ENCODE measurements at places on chromosomes 16 and 17.

DNA sequence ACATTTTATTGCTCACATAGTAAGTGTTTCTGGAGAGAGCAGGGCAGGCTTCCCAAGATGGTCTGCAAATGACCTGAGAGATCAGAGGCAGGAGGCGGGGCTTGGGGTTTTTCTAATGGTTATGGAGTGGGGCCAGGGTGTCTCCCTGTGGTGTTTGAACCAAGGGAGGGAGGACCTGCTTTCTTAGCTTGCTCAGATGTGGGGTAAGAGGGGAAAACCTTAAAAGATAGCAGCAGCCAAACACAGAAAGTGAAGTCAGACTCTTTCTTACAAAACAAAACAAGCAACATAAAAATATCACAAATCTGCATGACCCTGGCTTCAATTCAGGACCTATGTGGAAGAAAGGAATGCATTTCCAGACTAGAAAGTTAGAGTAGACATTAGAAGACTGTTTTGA is 22.9 kb upstream of the DNAJA2 start:
- DNase-seq = no peak

- DNase-seq = no peak
Measured at GRCh38 chr16:80599466-80599865, 58.7 kb downstream of the DYNLRB2 start.

DNA sequence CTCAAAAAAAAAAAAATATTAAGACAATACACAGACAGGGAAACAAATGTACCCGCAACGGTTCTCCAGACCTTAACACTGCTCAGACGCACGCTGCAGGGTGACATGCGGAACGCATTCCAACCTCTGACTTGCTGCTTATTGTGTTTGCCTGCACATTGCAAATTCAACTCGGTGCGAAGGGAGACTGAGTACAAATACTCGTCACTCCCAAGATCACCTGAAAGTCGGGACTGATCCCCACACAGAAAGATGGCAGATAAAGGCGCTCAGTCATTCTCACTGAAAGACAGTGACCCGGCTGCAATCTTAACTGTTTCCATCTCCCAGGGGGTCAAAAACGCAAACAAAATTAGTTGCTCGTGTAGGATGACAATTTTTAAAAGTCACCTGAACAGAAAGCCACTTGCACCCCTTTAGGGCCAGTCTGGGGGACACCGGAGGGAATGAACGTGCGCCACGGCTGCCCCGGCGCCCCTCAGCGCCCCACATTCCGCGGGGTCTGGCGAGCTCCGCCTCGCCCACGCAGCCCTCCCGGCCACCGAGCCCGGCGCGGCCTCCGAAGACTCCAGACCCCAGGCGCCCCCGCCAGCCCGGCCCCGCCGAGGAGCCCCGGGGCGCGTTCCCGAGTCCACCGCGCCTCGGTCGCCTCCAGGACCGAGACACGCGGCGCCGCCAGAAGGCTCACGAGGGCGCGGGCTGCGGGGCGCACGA is 589 bp downstream of the CLCN7 start:
- DNase-seq = no peak

DNA sequence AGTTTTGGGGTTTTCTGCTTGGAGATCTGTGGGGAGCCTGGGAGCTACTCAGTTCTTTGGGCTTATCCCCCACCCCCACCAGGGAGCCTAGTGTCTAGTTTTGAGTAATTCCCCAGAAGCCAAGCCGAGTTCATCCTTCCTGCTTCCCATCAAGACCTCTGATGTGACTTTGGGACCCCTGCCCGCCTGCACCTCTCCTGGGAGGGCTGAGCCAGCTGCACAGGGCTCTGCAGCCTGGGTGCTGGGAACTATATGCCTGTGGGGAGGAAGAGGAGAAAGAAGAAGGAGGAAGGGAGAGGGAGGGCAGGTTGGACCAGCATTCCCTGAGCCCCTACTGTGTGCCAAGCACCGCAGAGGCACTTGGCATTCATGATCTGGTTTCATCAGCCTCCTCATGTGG is 178.9 kb downstream of the TMEM132E start:
- no peak for DNase-seq

- no peak for DNase-seq
Measured at GRCh38 chr16:1906846-1907165, 11.4 kb downstream of the HS3ST6 start.

DNA sequence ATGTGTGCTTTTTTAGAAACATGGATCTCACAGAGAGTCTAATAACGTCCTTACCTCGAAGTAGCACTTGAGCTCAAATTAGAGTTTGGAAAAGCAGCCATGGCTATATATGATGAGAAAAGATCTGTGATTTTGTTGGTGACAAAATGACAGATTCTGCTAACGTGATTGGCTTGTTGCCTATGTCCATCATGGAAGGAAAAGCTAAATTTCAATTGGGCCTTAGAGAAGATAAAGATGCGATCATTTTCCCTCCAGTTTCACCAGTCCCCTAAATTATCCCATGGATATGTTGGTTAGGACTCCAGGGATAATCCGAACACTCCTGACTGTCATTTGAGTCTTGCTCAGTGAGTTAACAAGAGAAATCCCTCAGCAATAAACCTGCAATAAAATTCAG is 175.8 kb downstream of the C16orf95 start:
- DNase-seq = no peak

GRCh38 chr17:75753514-75754377 is 11.2 kb downstream of the GALK1 start:
- DNase-seq = peak; percentile 61

- no peak for DNase-seq
Measured at GRCh38 chr16:19685176-19685575, 32.9 kb downstream of the KNOP1 start.

GRCh38 chr17:17603178-17603894 is 11.8 kb upstream of the PEMT start:
- no peak for DNase-seq

GRCh38 chr17:72560303-72561247 is 439.8 kb downstream of the SOX9 start:
- peak; percentile 13 for DNase-seq

DNA sequence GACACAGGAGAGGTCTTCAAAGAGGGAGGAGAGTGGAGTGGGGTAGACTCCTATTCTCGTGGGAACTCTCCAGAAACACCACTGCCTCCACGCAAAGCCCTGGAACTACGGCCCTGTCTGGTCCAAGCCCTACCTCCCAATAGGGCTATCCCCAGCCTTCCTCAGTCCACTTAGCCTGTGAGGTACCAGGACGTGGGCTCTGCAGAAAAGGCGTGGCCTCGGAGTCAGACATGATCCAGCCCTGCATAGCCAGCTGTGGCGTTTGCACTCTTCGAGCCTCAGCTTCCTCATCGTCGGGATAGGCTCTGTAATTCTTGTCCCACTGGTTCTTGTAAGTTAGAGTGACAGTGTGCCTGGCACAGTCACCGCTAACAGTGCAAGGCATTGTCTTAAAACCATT is 13.8 kb downstream of the ENDOV start:
- no peak for DNase-seq

DNA sequence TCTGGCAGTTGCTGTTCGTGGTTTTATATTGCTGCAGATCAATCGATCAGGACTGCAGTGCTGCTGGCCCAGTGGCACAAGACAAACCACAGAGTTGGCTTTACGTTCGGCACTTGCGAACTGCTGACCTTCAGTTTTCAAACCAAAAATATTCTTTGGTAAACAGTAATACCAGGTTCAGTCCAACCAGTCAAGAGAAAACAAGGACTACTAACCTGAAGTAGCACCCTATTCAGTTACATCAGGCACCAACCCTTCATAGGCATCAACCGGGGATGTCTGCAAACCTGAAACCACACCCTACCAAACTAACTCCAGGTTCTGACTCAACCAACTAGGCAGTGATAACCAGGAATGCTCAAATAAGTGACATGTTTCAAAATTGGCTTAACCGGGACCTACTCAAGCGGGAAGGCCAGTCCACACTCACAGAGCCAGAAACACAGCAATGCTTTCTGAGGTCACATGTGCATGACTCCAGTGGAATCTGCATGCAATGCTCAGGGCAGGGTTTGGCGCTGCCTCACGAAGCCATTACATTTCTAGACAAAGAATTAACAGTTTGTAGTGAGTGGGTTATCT is 91.1 kb downstream of the SMG6 start:
- DNase-seq = no peak

GRCh38 chr17:60102632-60103096 is 23.9 kb upstream of the HEATR6 start:
- DNase-seq = peak; percentile 7

DNA sequence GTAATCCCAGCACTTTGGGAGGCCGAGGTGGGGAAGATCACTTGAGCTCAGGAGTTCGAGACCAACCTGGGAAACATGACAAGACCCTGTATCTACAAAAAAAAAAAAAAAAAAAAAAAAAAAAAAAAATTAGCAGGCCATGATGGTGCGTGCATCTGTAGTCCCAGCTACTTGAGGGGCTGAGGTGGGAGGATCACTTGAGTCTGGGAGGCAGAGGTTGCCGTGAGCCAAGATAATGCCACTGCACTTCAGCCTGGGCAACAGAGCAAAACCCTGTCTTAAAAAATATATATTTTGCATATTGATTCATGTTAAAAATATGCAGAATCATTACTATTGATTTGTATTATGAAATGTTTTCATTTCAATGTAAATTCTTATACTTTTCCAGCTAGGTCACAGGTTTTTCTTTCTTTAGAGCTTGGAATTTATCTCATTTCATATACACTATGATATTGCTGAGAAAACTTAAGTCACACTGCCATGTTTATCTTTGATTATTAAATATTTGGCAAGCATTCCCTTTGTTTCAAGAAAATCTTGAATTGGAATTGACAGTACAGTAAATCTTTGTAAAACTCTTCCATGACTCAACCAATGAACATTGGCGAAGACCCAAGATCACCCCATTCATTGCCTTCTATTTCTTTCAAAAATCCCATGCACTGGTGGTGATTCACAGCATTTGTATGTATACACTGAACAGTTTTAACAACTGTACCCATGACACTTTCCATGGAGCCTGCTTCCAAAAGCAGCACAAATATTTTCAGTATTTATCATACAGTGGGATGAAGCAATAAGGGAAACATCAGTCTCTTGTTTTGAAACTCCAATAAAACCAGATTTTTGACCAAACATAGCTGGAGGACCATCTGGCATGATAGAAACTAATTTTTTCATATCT is 83.5 kb upstream of the TNRC6A start:
- DNase-seq = no peak

GRCh38 chr17:31605761-31606160 is 214.3 kb downstream of the RAB11FIP4 start:
- no peak for DNase-seq

- no peak for DNase-seq
Measured at GRCh38 chr17:4334776-4335584, 31.5 kb downstream of the UBE2G1 start.

DNA sequence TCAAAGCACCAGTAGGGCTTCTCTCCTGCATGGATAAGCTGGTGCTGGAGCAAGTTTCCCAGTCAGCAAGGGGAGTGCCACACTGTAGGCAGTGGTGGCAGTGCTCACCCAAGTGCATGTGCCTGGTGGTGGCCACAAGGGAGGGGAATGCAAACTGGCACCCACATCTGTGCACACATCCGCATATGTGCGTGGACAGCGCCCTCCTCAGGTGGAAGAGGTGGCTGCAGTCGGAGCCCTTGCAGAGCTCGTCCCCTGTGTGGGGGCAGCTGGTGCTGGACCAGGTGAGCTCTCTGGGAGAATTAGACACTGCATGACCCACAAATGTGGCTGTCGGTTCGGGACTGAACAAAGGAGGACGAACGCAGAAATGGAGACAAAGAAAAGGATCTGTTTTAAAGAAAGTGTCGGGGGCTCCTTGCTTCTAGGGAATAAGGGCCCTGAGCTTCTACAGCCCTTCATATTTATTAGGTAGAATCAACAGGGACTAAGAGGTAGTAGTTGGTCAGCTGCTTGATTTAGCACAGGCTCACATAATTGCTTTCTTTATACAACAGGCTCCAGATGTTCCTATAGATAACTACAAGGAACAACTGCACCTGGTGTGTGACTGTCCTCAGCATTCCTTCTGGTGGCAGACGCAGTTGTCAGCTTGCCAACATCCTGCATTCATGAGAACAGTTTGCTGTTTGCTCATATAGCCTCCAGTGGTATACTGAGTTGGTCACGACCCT is 5.3 kb upstream of the ZNF689 start:
- DNase-seq = no peak

GRCh38 chr16:58123896-58124600 is 5.1 kb downstream of the CFAP20 start:
- no peak for DNase-seq

DNA sequence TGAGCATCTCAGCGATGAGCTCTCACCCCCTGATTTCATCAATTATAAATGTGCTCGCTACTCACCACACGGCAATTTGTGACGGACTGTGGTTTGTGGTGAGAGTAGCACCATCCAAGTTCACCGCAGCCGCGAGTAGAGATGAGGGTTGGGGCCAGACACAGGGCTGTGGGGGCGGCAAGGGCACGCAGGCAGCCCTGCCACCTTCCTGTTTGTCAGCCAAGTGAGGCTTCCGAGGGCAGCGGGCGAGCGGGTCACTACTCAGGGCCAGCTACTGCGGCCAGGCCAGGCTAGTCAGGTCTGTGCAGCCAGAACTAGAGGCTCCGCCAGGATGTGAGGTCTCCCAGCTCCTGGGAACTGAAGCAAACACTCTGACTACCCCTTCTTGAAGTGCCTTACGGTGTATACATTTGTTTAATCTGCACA is 39.6 kb upstream of the MEOX1 start:
- no peak for DNase-seq

DNA sequence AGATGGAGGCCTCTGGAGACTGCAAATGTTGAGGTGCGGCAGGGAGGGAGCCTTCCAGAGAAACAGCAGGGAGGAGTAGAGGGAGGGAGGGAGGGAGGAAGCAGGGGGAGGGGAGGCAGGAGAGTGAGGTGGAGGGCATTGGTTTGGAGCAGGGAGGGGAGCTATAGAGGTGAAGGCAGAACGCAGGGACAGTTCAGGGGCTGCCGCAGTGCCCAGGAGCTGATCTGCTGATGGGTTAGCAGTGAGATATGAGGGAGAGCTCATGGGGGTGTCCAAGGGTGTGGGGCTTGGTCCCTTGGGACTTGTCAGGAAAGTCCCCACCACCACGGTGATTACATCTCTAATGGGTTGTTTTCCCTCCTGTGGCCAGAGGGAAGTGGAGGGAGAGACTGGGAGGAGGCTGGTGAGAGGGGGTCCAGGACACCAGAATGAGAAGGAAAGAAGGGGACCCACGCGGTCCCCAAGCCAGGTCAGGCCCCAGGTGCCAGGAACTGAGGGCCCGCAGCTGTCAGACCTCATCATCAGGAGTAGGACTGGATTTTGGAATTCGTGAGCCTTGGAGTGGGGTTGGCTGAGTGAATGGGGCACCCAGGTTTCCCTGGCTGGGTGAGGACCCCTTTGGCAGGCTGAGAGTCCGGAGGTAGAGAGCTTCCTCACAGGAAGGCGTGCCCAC is 11.2 kb downstream of the CA4 start:
- no peak for DNase-seq

- DNase-seq = no peak
Measured at GRCh38 chr16:48430890-48431289, 45.7 kb upstream of the SIAH1 start.

GRCh38 chr16:9007177-9007794 is 43.6 kb upstream of the USP7 start:
- no peak for DNase-seq

GRCh38 chr17:77838748-77839697 is 119.5 kb upstream of the TNRC6C start:
- no peak for DNase-seq

- DNase-seq = no peak
Measured at GRCh38 chr17:50033316-50033715, 22.6 kb upstream of the ITGA3 start.

GRCh38 chr16:86511317-86512161 is 1.2 kb downstream of the FOXF1 start:
- no peak for DNase-seq

GRCh38 chr17:44375196-44376017 is 11.8 kb upstream of the FAM171A2 start:
- no peak for DNase-seq

Data from anterior cingulate cortex (tissue), 58 donors.